Renal pelvis (tissue), 12 donors: ENCODE measurements at places on chromosomes 1 and 21.
A peak's percentile ranks its signal among the peaks of the same experiment; 100 is the strongest.

DNA sequence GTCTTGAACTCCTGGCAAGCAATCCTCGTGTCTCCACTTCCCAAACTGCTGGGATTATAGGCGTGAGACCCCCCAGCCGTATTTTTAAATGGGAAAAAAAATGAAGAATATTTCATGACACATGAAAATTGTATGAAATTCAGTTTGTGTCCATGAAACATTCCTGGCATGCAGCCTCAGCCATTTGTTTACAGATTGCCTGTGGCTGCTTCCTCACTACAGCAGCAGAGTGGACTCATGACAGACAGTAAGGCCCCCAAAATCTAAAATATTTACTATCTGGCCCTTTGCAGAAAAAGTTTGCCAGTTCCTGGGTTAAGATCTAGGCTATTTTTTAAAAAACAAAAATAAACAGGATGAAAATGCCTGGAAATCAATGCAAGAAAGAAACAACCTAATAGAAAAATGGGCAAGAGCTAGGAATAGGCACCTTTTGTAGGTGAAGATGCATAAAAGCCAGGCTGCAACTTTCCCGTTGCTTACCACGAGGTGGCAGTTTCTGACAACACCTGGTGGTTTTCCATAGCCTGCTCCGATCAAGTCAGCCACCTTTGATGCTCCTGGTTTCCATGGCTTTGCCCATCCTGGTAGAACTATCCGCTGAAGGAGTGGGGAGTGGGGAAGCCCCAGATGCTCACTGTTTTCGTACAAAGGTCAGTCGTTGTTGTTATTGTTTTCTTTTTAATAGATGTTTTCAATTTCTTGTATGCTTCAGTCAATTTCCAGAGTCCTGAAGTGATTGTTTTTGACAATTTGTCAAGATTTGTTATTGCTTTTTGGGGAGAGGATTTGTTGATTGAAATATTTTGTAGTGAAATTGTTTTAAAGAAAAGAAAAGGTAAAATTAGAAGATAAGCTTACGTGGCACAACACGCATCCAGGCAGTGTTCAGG is 24.3 kb downstream of the UBE2Q1 start:
- DNase-seq: peak; percentile 21

DNA sequence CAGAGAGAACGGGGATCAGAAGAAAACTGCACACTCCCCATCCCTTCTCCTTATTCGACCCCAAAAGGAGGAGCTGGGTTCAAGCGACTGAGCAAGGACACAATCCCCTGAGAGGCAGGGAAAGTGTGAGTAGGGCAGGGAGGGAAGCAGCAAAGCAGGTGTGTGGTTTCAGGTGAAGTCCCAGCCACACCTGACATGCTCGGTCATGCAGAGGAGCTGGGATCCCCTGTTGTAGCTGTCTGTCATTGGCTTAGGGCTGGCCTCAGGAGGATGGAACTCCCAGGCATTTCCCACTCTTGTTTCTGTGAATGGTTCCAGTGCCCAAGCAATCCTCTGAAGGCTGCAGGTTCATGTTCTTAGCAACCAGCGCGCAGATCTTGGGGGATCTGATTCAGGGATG is 150.7 kb downstream of the DSCAM start:
- no peak for DNase-seq

DNA sequence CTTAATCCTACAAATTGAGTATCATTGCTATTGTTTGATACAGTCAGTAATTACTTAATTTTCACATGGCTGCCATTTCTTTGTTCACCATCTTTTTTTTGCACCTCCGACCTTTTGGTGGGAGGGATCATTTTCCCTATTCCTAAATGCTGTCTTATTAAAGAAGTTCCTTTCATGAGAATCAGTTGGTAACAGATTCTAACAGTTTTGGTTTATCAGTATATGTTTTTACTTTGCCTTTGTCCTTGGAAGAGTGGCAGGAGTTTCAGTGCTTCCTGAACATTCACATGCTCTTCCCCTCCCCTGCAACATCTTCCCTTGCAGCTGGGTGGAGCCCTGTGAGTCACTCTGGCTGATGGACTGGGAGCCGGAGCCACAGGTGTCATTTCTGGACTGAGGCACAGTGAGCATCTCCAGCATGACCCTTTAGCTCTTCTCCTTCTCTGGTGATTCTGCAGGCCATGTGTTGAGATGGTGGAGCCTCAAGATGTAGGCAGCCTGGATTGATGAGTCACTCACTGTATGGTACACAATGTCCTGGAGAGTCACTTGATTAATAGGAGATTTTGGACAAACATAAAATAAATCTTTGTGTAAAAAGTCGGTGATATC is 217.7 kb downstream of the URB2 start:
- no peak for DNase-seq

- no peak for DNase-seq
Measured at GRCh38 chr1:92118826-92119225, 38.7 kb downstream of the BTBD8 start.

DNA sequence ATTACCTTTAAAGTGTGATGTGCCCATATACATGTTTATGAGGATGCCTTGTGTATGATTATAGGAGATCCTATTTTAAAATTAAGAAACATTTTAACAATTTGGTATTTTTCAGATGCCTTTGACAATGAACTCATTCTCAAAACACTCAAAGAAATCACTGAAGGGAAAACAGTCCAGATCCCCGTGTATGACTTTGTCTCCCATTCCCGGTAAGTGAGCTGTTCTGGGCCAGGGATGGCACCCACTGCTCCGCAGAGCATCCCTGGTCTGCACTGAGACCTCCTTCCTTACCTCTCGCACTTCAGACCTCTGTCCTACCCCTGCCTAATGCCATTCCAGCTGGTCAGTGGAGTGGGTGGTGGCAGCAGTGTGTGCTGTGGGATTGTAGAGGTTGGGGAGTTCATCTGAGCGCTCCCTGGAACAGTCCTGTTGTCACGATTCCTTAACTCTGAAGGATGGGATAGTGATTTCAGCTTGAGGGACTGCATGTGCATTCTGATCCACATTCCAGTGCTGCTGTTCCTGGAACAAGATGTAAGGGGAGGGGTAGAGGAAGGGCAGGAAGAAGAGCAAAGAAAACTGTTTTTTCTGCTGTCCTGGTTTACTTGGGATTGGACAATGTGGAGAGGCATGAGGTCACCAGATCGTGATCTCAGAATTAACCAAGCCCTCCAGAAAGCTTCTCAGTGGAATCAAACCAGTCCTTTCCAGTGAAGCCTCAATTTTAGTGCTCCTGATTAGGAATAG is 63.9 kb downstream of the UCK2 start:
- DNase-seq: no peak

- DNase-seq: peak; percentile 72
Measured at GRCh38 chr1:54475946-54476516, 69.8 kb upstream of the SSBP3 start.

- DNase-seq: peak; percentile 37
Measured at GRCh38 chr1:12604114-12604874, 13.7 kb downstream of the DHRS3 start.

- DNase-seq: no peak
Measured at GRCh38 chr1:228851193-228851592, 115.9 kb downstream of the RHOU start.

DNA sequence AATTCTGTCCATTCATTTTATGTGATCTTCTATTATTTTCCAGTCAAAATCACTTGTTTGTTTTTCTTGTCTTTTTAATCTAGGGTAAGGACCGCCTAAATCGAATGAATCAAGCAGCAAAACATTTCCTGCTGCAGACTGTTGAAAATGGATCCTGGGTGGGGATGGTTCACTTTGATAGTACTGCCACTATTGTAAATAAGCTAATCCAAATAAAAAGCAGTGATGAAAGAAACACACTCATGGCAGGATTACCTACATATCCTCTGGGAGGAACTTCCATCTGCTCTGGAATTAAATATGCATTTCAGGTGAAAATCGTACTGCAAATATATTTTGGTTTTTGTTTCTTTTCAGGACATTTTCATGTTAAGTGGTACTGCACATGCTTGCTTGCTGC is 20.5 kb downstream of the CLCA4 start:
- DNase-seq: no peak

DNA sequence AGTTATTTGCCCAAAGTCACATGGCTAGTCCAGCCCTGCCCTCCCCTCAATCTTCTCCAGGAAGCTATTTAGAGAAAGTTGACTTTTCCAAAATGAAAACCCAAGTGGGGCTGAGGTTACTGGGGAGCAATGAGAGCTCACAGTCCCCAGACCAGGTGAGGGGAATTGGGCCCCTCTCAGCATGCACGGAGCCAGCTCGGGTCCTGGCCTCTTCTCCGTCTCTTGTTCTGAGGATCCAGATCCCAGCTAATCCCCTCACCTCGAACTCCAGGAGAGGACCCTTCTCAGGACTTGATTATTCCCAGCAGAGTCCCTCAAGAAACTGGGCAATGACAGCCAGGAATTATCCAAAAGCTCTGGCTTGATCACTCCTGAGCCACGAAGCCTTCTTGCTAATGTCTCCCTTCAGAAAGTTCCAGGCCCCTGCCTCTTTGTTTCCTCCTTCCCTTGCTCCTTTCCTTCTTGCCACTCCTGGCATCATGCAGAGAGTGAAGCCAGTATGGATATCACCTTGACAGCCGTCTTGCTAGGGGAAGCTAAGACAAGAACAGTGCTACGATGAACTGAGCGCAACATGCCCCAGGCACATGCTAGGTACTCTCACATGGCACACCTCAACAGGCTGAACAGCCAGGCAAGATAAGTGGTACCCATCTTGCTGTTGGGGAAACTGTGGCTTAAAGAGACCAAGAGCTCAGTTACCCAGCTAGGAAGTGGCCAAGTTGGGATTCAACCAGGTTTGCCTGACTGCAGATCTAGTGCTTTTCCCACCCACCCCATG is 51.9 kb downstream of the KLHDC7A start:
- no peak for DNase-seq

DNA sequence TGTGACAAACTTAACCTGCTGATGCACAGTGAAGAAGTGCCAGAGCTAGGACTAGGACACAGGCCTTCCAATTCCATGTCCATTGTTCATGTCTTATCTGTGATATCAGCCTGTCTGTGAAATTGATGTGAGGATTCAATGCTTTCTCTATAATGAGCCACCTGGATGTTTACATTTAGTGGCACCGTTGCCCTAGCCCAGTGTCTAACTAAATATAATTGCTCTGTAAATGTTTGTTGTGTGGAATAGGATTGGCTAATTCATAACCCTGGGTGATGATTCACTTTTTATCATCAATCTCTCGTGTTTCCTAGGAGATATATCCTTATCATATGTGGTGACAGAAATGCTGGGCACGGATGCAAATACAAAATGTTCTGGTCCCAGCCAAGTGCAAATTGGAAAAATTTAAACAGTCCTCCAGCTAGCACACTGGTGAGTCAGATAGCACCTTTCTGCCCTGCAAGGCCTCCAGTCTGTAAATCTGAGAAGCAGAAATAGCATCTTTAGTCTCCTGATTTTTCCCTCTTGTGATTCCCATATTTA is 46.9 kb upstream of the GNG12 start:
- no peak for DNase-seq

GRCh38 chr1:222938986-222939385 is 124.1 kb downstream of the DISP1 start:
- no peak for DNase-seq

- peak; percentile 60 for DNase-seq
Measured at GRCh38 chr1:40315795-40316594, 1.1 kb downstream of the COL9A2 start.

GRCh38 chr1:166328956-166329355 is 162.2 kb upstream of the FAM78B start:
- no peak for DNase-seq

- DNase-seq: no peak
Measured at GRCh38 chr1:155278689-155279160, 1.5 kb downstream of the HCN3 start.

GRCh38 chr1:165080253-165080896 is 276.1 kb downstream of the LMX1A start:
- DNase-seq: no peak

- no peak for DNase-seq
Measured at GRCh38 chr1:9732123-9732971, 80.8 kb downstream of the PIK3CD start.

DNA sequence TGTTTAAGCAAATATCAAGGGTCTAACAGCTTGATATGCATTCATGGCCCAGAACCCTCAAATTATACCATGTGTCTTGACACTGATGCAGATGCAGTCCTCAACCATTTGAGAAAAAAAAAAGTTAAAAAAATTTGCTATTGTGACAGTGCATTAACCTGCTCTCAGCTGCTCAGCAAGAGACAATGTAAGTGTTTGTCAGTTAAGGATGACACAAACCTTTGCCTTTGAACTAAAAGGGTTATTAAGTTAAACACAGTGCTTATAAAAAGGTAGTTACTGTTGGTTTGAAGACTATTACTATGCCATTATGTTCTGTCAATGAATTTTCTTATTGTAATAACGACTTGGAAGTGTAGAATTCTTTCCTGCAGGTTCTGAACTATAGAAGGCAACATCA is 655.6 kb upstream of the NEGR1 start:
- DNase-seq: no peak

DNA sequence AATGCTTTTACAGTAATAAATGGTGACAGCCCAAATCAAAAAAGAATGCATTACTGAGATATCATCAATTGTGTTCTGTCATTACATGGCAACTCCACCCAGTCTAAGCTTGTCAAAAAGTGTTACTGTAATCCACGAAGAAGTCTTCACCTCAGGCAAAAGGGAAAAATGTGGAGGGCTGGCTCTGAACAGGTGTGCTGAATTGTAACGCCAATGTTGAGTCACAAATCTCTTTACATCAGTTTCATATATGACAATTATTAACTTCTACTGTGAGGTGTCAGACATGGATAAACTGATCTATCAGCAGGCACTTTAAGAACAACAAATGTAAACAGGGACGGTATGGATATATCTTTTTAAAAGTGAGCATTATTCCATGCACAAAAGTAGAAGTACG is 98.5 kb upstream of the DMRTA2 start:
- DNase-seq: no peak

DNA sequence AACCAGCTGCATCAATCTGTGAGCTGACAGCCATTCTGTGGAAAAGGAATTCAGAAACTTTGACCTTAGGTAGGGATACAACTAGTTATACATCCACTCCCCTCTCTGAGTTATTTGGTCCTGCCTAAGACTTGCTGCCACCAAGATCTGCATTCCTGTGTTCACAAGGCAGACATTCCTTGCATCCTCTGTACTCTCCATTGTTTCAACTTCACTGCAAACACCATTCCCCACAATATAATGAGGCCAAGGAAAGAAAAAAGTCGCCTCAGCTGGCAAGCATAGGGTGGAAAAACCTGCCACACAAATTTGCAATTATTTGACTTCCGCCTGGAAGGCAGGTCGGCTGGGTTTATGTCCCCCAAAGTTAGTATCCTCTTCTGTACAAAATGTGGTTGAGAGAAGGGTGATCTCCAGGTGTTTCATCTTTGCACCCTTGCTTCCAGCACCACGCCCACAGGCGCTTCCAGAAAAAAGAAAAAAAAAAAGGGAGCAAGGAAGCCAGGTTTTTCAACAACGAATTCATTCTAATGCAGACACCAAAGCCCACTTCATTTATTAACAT is 676 bp upstream of the CTTNBP2NL start:
- no peak for DNase-seq
